ENCODE measurements at places on chromosomes 4 and X.
A peak's percentile ranks its signal among the peaks of the same experiment; 100 is the strongest.

DNA sequence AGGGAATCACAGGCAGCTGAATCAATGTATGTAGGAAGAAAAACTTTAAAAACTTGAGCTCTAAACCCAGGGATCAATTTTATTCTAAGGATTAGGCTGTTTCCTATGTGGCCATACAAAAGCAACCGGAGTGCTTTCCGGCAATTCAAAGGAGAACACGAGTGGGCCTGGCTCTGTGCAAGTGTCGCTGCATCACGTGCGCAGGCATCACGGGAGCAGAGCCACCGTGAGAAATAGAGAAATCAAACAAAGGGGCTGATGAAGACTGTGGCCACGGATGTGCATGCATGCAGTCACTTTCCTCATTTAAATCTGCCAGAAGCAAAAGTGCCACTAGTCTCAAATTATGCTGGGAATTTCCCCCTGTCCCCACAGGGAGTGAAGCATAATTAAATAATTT, 196.9 kb downstream of the NSUN7 start:
- no peaks in the 10 kb centered on the region for H3K4me1 ChIP-seq
- H3K36me3 ChIP-seq, result peaks cover 22% of the 10 kb centered on the region
- no peak overlapping the region for H3K27ac ChIP-seq
- H3K4me3 ChIP-seq, result no peak overlapping the region
- no peak for DNase-seq
- H3K27me3 ChIP-seq, result no peaks in the 10 kb centered on the region

GRCh38 chr4:84848432-84848831, 118.1 kb downstream of the WDFY3 start:
- H3K4me3 ChIP-seq, result no peak overlapping the region
- no peaks in the 10 kb centered on the region for H3K4me1 ChIP-seq
- peaks cover 8% of the 10 kb centered on the region for H3K36me3 ChIP-seq
- H3K27me3 ChIP-seq, result no peaks in the 10 kb centered on the region

GRCh38 chr4:4268776-4269175, 20.8 kb upstream of the TMEM128 start:
- H3K27me3 ChIP-seq, result no peaks in the 10 kb centered on the region
- no peak for DNase-seq
- no peak overlapping the region for H3K4me3 ChIP-seq

DNA sequence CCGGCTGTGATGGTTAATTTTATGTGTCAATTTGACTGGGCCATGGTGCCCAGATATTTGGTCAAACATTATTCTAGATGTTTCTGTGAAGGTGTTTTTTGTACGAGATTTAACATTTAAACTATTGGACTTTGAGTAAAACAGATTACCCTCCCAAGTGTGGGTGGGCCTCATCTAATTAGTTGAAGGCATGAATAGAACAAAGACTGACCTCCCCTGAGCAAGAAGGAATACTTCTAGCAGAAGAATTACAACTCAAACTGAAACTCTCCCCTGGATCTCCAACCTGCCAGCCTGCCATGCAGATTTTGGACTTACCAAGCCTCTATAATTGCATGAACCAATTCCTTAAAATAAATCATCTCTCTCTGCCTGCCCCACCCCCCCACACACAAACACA, 132.5 kb downstream of the DHX15 start:
- H3K4me3 ChIP-seq, result no peak overlapping the region
- H3K36me3 ChIP-seq, result no peaks in the 10 kb centered on the region
- H3K27me3 ChIP-seq, result no peaks in the 10 kb centered on the region
- DNase-seq, result no peak
- H3K27ac ChIP-seq, result no peak overlapping the region

GRCh38 chr4:110155654-110156053, 42.8 kb downstream of the ELOVL6 start:
- H3K4me1 ChIP-seq, result peaks cover 7% of the 10 kb centered on the region
- H3K4me3 ChIP-seq, result no peak overlapping the region
- H3K27ac ChIP-seq, result no peak overlapping the region
- H3K36me3 ChIP-seq, result no peaks in the 10 kb centered on the region

DNA sequence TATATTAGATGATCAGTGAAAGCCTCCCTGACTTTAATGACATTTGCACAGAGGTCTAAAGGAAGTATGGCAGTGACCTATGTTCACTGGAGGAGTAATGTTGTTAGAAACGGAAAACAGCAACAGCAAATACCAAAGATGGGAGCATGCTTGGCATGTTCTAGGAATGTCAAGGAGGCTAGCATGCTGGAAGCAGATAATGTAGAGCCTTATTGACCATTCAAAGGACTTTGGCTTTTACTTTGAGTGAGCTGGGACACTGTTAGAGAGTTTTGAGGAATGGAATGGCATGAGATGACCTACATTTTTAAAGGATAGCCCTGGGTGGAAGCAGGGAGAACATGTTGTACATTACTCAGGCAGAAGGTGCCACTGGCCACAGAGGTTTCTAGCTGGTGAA, 6.0 kb downstream of the RPA4 start:
- no peaks in the 10 kb centered on the region for H3K27me3 ChIP-seq
- no peaks in the 10 kb centered on the region for H3K4me1 ChIP-seq
- no peak overlapping the region for H3K27ac ChIP-seq
- no peak for DNase-seq
- H3K4me3 ChIP-seq, result no peak overlapping the region

- H3K27ac ChIP-seq, result no peak within 1 kb of the TSS
- DNase-seq, result no peak
- H3K27me3 ChIP-seq, result peaks cover 14% of the 10 kb centered on the region
- peak within 1 kb of the TSS; percentile 62 for H3K4me3 ChIP-seq
Observed at GRCh38 chr4:47031011-47031678, at the start of gene GABRB1. Gene GABRB1, plus strand, starts transcription at chr4:47031567.

DNA sequence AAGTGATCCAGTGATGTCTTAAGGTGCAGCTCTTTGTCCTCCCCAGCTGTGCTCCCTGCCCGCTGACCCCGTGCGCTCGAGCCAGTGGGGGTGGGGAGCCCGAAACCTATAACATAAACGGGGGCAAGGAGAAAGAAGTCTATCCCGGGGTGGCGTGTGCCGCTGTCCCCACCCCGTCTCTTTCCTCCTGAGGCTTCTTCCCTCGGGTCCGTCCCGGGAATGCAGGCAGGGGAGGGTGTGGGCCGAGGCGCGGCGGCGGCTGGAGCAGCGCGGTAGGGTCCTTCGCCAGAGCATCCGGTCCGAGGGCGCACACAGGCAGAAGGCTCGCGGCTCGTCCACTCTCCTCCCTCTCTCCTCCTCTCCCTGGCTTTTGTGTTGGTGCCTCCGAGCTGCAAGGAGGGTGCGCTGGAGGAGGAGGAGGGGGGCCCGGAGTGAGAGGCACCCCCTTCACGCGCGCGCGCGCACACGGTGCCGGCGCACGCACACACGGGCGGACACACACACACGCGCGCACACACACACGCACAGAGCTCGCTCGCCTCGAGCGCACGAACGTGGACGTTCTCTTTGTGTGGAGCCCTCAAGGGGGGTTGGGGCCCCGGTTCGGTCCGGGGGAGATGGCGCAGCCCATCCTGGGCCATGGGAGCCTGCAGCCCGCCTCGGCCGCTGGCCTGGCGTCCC, at the start of gene RAB33A:
RAB33A (plus strand) TSS at position 517 of the 681 bp plus-strand sequence; CDS start at position 618, 101 bp downstream.
- H3K36me3 ChIP-seq, result no peaks in the 10 kb centered on the region
- no peak for DNase-seq
- peaks cover 11% of the 10 kb centered on the region for H3K4me1 ChIP-seq
- peaks cover 3% of the 10 kb centered on the region for H3K27me3 ChIP-seq
- peak within 1 kb of the TSS; percentile 49 for H3K4me3 ChIP-seq
- no peak within 1 kb of the TSS for H3K27ac ChIP-seq
